Stimulated activated CD4-positive, alpha-beta T cell treated with anti-CD3 and anti-CD28 coated beads, Interleukin-15, amount 100 ng/mL, for 1 hour (primary cell): ENCODE measurements at places on chromosomes 1 and 21.

GRCh38 chr1:61951731-61952580 is 209.7 kb downstream of the PATJ start:
- no peak for DNase-seq

- no peak for DNase-seq
Measured at GRCh38 chr1:35807614-35808449, at the start of gene AGO4. TSS of gene AGO4 (plus strand) at chr1:35808016. CDS start at chr1:35808417, 401 bp downstream.

DNA sequence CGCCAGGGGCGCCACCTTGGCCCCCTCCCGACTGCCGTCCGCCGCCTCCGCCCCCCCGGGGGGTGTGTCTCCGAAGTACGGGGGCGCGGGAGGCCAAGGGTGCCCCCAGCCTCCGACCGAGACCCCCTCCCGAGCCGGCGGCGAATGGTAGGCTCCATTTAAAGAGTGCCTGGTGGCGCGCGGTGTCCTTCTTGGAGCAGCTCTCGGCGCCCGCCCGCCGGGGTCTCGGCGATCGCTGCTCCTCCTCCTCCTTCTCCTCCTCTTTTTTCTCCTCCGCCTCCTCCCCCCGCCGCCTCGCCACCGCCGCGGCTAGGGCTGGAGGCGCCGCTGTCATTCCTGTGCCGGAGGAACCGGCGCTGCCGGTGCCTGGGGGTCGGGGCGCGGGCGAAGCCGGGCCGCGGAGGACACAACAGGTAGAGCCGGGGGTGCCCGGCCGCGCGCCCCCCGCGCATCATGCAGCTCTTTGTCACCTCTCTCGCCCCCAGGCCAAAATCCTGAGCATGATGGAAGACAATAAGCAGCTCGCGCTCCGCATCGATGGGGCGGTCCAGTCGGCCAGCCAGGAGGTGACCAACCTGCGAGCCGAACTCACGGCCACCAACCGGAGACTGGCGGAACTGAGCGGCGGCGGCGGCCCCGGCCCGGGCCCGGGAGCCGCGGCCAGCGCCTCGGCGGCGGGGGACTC is at the start of gene KAZN:
KAZN (plus strand) TSS at position 188 of the 685 bp plus-strand sequence.
- no peak for DNase-seq

GRCh38 chr1:56788102-56788501 is 31.1 kb downstream of the FYB2 start:
- no peak for DNase-seq

DNA sequence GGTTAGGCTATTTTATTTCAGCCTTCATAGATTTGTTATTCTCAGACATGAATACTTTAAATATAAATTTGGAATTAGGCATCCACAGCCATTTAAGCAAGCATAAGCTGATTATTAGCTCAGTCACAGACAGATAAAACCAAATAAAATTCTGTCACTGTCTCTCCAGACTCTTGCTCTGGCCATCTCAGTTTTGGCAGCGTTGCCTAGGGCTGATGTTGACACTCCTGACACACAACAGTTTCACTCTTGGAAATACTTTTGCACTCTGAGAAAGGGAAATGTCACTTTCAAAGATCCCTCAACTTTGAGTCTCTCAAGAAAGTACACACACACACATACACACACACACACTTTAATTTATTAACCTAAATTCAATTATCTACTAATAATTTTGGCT is 372.7 kb downstream of the BRINP3 start:
- no peak for DNase-seq

GRCh38 chr1:31374511-31375196 is 1.8 kb upstream of the FABP3 start:
- no peak for DNase-seq

DNA sequence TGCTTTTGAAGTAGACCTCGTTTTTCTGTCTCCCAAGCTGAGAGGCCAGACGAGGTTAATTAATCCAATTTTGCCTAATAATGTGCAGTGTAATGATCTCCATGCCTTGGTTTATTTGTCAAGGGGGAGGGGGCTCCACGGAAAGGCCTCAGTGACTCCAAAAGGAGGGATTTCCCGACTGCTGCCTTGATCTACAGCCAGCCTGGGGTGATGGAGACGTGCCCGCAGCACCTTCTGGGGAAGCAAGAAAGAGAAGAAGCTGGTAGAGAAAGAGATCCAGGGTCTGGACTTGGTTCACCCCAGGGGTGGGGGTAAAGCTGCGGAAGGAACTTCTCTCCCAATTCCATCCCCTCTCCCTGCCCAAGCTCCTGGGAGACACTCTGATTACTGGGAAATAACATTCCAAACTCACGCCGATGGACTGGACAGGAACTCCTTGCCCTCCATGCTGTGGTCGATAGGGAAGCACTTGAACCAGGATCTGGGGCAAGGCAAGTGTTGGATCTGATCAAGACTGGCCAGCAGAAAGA is 44.1 kb upstream of the SIM2 start:
- no peak for DNase-seq

- no peak for DNase-seq
Measured at GRCh38 chr1:244678697-244679096, 25.8 kb downstream of the DESI2 start.

GRCh38 chr1:48236716-48237470 is 14.4 kb downstream of the SLC5A9 start:
- no peak for DNase-seq

GRCh38 chr1:42742141-42742540 is 2.1 kb upstream of the CLDN19 start:
- no peak for DNase-seq

GRCh38 chr1:54282101-54282847 is 82.3 kb downstream of the MRPL37 start:
- no peak for DNase-seq

- no peak for DNase-seq
Measured at GRCh38 chr1:12420171-12420570, 190.3 kb downstream of the VPS13D start.

DNA sequence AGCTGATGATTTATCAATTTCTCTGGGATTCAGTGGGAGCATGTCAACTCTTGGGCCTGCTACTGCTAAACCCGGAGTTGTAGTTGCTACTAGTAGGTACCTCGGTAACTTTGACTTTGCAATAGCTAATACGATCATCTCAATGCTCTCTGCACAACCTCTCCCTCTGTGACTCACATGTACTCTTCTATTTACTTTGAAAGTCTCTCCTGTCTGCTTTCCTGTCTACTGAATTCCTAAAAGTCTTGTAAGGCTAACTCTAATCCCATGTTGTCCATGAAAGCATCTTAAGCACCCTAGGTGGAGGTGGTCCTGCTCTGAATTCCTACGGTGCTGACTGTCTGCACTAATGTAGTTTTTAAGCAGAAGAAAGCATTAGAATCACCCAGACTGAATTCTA is 29.3 kb downstream of the SLC9C2 start:
- no peak for DNase-seq

DNA sequence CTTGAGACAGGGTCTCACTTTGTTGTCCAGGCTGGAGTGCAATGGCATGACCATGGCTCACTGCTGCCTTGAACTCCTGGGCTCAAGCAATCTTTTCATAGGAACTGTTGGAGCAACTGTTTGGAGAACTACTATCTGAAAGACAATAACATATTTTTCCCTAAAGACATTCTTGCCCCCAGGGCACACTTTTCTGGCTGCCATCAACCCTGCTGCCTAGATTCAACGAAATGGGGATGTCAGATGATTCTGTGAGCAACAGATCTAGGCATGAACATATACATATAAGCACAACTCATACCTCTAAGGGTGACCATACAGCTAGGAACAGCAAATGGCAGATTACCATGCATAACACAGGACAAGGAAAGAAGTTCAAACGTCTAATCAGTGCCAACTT is 27.4 kb downstream of the JAK1 start:
- DNase-seq: no peak

DNA sequence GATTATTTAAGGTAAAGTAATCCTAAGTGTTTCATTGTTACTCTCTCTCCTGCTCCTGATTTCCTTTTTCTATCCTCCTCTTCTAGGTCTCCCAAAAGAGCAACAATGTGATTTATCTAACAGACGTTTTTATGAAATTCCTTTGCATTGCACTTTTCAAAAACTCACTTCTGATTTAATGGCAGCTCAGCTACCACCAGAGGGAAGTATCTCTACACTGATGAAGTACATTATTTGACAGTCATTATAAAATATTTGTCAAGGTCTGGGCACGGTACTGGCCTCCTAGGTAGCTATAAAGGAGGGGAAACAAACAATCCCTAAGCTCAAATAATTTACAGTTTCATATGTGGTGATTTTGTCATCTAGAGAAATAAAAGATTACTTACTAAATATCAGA is 15.6 kb downstream of the TMPRSS15 start:
- DNase-seq: no peak

- DNase-seq: no peak
Measured at GRCh38 chr1:166166329-166166697, 488 bp downstream of the FAM78B start.

DNA sequence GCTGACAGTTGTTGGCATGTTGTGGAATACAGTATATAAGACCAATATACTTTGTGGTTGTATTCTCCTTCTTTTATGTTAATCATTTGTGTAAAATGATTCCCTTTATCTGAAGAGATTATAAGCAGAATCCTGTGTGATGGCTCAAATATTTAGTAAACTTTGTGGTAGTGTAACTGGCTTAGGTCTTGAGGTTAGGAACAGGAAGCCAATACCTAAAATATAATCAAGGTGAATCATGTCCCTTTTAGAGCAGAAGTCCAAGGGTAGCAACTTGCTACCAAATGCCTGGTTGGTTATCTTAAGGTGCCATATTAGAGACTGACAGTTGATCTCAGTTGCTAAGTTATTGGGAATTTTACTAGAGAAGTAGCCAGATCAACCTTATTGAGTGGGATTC is 398.5 kb upstream of the ADAMTS5 start:
- no peak for DNase-seq

DNA sequence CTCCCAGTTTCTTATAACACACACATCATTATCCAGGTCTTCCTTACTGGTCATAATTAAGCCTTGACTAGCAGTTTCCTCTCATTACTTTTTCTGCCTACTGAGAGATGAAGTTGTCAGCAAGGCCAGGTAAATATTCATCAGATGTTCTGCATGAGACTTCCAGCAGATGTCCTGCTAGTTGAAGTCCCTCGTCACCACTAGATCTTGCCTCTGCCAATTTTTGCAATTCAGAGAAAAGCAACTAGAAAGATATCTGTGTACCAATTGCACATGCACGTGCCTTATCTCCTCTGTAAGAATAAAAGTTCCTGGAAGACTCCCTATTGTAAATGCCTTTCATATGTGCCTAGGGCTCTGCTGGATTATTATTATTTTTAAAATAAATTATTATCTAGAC is 18.3 kb downstream of the ACKR1 start:
- no peak for DNase-seq

DNA sequence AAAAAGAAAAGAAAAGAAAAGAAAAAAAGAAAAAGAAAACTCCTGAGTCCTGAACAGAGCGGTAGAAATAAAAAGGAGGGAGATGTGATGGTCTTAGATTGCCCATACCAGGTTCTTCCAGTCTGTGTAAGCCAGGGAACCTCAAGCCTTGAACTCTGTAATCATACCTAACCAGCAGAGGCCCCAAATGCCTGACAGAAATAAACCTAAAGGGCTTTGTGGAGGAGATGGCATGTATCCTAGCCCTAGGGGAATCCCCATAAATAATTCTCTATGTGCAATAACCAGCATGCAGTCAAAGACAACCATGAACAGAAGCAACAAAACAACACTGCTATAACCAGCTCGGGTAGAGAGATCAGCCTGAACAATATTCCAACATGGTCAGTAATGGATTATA is 40.4 kb downstream of the USP48 start:
- no peak for DNase-seq

GRCh38 chr1:110634455-110635311 is 28.5 kb upstream of the KCNA2 start:
- peak; percentile 23 for DNase-seq

GRCh38 chr1:243549791-243550190 is 293.9 kb downstream of the SDCCAG8 start:
- DNase-seq: no peak

- no peak for DNase-seq
Measured at GRCh38 chr1:67261680-67262079, 46.0 kb upstream of the IL12RB2 start.

DNA sequence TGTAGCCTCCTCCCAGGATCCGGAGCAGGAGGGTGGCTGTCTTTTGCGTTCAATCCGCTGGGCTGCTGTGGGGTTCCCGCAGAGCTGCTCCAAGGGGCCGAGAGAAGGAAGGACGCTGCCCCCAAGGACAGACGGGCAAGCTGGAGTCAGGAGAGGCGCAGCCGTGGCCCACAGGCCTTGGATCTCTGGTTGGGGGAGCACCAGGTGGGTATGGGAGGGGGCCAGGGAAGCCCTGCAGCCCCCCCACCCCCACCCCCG is 15.9 kb upstream of the SKI start:
- no peak for DNase-seq

GRCh38 chr1:41935226-41935625 is 16.5 kb upstream of the HIVEP3 start:
- DNase-seq: no peak

- DNase-seq: no peak
Measured at GRCh38 chr1:106699433-106699832, 357.0 kb upstream of the PRMT6 start.

DNA sequence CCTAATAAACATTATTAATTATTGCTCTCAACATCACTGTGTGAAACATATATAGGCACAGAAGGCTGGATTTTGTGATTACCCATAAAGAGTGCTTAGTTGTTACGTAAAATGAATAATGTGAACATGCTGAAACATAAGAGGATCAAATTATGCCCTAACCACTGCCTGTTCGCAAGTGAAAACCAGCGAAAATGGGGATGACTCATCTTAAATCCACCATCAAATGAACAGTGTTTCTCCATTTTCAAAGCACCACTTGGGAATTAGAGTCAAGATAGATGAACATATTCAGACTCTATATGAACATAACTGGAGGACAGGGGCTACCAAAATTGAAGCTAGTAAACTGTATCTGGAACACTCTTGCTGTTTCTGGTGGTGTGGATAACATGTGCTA is 386.2 kb downstream of the HHIPL2 start:
- DNase-seq: no peak

DNA sequence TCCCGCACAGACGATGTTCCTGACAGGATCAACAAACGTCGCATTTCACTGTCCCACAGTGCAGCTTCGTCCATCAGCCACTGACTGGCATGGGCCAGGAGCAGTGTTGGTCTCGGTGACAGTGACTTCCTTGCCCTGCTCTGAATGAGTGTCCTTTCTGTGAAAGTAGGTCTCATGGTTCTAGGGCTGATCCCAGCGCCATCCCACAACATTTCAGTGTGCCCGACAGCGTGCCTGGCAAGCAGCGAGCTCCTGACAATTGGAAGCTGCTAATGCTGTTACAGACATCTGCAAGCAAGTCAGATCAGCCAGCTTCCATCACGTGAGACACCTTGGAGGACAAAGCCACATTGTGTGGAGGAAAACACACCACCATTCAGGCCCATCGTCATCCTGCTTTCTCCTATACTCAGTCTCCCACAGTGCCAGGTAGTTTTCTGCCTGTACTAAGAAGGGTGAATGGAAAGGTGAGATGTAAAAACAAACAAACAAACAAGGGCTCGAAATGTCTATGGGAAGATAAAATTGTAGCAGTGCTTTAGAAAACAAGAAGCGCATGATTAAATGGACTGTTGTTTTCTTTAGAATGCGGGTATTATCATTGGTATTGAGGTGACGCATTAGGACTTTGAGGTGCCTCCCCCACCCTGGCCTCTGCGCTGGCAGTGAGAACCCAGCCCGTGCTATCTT is 21.9 kb downstream of the ERRFI1 start:
- no peak for DNase-seq
